ENCODE measurements at places on chromosomes 3 and 15. TPM values are rescaled to one million over a fixed set of nuclear protein-coding genes. Genes with fewer than 3 reads are reported as not detected.

Gene CCR9
- polyA plus RNA-seq, result 0.22 TPM

Gene MYL3
- polyA plus RNA-seq, result 25.0 TPM

Gene SLC25A20
- polyA plus RNA-seq, result 17.9 TPM

Gene NANOGP8
- 0.16 TPM for polyA plus RNA-seq

Gene ST6GAL1
- polyA plus RNA-seq, result 79.3 TPM

Gene TUSC7
- polyA plus RNA-seq, result not detected

Gene BTLA
- 0.31 TPM for polyA plus RNA-seq

Gene CTXN2
- not detected for polyA plus RNA-seq

Gene FBXL2
- 30.2 TPM for polyA plus RNA-seq

Gene CPLX3
- polyA plus RNA-seq, result not detected

Gene ERC2
- 2.3 TPM for polyA plus RNA-seq

Gene PRR20G
- polyA plus RNA-seq, result not detected

Gene SLC28A1
- 5.8 TPM for polyA plus RNA-seq

Gene CASR
- polyA plus RNA-seq, result 21.9 TPM

Gene WWTR1
- polyA plus RNA-seq, result 109 TPM

Gene DAZL
- not detected for polyA plus RNA-seq

Gene CSPG5
- polyA plus RNA-seq, result 1.2 TPM

Gene CAPN3
- 22.6 TPM for polyA plus RNA-seq
